ENCODE measurements at places on chromosomes 7 and 10.

DNA sequence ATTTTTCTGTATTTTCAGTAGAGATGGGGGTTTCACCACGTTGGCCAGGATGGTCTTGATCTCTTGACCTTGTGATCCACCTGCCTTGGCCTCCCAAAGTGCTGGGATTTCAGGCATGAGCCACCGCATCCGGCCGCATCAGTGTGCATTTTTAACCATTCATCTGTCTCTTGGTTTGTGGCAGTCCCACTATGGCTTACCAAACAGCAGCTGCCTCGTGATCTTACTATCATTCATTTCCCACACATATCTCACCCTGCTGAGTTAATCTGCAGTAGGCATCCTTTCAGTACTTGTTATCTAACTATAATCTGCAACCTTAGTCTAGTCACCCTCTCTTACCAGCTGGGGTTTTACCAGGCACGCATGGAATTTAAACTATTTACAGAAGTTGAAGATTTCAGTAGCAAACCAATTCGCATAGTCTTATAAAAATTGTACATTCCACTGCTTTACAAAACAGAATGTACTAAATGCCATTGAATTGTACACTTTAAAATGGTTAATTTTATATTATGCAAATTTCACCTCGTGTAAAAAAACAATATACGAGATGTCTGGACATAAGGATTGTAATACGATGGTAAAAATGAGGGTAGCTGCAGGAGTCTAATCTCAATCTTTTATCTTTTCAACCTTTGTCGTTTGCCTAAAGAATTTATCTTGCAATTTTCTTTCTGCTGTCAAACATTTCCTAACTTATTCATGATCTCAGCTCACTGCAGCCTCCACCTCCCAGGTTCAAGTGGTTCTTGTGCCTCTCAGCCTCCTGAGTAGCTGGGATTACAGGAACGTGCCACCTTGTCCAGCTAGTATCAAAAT lies 4.6 kb upstream of the TBC1D12 start:
- DNase-seq: no peak

DNA sequence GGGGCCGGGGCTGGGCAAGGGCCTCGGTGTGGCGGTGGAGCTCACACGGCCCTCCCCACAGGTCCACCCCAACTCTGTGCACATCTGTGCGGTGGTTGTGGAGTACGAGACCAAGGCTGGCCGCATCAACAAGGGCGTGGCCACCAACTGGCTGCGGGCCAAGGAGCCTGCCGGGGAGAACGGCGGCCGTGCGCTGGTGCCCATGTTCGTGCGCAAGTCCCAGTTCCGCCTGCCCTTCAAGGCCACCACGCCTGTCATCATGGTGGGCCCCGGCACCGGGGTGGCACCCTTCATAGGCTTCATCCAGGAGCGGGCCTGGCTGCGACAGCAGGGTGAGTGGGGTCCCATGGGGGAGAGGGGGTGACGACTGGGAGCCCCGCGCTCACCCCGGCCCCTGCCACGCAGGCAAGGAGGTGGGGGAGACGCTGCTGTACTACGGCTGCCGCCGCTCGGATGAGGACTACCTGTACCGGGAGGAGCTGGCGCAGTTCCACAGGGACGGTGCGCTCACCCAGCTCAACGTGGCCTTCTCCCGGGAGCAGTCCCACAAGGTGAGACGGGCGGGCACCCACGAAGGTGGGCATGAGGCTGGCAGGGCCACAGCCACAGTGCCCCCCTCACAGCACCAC lies 8.8 kb downstream of the TMEM120A start:
- DNase-seq: no peak

GRCh38 chr7:90596671-90597562 lies 796 bp downstream of the CDK14 start:
- no peak for DNase-seq

DNA sequence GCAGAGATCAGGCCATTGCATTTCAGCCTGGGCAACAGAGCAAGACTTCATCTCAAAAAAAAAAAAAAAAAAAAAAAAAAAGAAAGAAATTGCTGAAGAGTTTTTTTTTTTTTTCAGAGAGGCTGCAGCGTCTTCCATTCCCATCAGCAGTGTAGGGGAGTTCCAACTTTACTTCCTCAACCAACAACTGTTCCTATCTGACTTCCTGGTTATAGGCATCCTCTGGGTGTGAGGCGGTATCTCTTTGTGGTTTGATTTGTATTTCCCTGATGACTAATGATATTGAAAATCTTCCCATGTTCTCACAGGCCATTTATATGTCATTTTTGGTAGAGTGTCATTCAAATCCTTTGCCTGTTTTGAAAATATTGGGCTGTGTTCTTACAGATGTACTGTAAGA lies 40.2 kb downstream of the PRTFDC1 start:
- no peak for DNase-seq

DNA sequence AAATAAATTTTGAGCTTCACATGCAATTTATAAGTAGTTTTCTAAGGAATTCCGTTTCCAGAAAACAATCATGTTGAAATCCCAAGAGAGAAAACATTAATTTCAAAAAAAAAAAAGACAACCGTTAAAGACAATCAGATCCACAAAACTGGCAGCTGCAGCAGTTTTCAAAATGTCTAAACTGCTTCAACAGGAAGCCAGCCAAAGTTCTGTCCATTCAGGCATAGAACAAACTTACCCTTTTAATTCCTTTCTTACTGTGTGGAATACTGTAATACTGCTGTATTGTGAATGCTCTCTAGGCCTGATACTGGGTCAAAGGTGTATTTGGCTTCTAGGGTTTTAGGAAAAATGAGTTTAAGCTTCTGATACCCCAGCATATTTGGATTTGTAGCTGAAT lies 31.6 kb downstream of the HOXA1 start:
- DNase-seq: no peak
